ENCODE measurements at places on chromosomes 7 and 10.

DNA sequence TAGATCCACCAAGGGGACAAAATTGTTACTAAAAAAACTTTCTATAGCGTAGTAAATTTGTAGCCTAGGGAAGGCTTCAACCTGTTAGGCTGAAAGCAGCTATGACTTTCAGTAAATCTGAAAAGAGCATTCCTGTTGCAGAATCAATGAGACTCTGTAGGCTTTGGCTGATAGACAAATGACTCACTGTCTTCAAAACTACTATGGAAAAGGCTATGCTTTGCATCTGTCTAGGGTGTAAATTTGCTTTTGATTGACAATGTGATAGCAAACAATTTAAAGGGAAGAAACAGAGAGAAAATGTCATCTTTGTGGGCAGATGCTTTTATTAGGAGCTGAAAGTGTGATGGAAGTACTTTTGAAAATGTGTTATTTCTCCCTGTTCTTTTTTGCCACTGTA, 60.6 kb downstream of the ARL5B start:
- no peak for DNase-seq

DNA sequence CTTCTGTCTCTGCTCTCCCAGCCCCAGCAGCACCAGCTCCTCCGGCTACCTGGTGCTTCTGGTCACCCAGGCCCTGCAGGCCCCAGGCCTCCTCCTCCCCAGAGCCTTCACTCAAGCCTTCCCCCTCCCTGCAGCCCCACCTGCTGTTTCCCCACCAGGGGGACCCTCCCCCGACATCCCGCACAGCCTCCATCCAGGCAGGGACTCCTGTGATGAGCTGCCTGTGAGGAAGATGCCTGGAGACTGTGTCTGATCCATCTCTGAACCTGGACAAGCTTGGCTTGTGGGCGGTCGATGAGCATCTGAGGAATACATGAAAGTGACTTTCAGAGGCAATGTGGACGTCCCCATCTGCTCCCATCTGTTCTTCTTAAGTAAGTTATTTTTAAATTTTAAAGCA, 45.0 kb downstream of the RAMP3 start:
- DNase-seq, result no peak

DNA sequence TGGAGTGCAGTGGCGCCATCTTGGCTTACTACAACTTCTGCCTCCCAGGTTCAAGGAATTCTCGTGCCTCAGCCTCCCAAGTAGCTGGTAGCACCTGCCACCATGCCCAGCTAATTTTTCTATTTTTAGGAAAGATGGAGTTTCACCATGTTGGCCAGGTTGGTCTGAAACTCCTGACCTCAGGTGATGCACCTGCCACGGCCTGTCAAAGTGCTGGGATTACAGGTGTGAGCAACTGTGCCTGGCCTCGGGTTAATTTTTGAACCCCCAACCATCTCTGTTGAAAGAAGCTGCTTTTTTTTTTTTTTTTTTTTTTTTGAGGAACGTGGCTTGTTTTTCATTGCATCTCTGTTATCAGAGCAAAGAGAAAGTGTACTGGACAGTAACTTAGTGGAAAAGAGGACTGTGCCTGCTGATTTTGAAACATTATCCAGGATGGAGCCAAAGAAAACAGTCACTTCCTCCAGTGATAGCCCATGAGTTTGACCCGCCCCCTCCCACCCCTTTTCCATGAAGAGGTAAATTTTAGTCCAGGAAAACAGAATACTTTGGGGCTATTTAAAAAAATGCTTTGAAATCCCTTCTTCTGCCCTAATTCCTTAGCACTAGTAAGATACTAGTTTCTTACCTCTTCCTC, 38.3 kb downstream of the WBP1L start:
- no peak for DNase-seq

GRCh38 chr7:102008535-102009262, 191.3 kb downstream of the CUX1 start:
- no peak for DNase-seq

Measured in NCI-H526 treated with DMSO at 0.1 percent for 48 hours (cell line).